SK-MEL-5 (cell line): ENCODE measurements at places on chromosomes 5 and 9.

- DNase-seq: no peak
Measured at GRCh38 chr5:151153300-151153699, 4.3 kb downstream of the ANXA6 start.

DNA sequence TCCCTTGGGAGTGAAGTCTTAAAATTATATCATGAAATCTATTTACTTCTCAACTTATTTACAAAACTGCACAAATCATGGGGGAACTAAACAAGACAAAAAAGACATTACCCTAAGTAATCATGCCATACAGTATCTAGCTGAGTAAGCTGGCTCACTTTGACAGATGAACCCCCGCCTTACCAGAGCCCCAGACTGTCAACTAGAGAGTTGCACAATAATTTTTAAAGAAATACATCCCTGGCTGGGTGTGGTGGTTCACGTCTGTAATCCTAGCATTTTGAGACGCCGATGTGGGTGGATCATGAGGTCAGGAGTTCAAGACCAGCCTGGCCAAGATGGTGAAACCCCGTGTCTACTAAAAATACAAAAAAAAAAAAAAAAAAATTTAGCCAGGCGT lies 62.3 kb downstream of the LPAR1 start:
- DNase-seq: no peak

GRCh38 chr9:89359751-89360261 lies 41.5 kb downstream of the SECISBP2 start:
- DNase-seq: no peak

DNA sequence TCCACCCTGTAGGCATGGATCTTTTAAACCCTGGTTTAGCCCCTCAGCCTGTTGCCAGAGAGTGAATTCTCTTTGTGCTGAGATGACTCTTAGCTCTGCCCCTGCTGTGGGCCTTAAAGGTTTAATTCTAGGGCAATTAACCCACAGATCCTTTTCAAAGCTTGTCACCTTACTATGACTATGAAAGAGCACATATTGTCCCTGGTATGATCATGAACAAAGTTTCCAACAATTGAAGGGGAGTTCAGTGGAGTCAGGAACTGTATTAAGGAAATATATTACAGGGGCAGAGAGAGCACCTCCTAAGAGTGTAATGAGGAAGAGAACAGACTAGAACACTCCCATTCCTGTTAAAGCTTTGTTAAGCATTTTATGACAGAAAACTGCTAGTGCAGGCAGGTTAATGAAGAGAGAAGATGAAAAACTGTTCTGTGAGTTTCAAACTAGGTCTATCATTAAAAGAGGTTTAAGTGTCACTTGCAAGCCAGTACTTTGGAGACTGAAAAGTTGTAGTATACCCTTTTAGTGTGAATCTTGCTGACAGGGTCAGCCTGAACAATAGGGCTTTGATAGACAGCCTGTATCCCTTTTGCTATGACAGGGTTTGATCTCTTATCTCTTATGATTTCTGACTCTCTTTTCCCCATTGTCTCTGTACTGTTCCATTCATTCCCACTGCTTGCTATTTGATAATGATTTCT lies 104.2 kb upstream of the ELL2 start:
- no peak for DNase-seq

DNA sequence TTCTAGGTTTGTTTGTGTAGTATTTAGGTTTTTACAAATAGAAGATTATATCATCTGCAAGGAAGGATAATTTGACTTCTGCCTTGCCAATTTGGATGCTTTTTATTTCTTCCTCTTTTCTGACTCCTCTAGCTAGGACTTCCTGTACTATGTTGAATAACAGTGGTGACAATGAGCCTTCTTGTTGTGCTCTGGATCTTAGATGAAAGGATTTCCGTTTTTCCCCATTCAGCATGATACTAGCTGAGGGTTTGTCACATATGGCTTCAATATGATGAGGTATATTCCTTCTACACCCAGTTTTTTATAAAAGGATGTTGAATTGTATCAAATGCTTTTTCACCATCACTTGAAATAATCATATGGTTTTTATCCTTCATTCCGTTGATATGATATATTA lies 101.4 kb downstream of the FBXO4 start:
- DNase-seq: peak; percentile 67

GRCh38 chr5:29720954-29721353 lies 1472.5 kb upstream of the CDH6 start:
- peak; percentile 50 for DNase-seq

DNA sequence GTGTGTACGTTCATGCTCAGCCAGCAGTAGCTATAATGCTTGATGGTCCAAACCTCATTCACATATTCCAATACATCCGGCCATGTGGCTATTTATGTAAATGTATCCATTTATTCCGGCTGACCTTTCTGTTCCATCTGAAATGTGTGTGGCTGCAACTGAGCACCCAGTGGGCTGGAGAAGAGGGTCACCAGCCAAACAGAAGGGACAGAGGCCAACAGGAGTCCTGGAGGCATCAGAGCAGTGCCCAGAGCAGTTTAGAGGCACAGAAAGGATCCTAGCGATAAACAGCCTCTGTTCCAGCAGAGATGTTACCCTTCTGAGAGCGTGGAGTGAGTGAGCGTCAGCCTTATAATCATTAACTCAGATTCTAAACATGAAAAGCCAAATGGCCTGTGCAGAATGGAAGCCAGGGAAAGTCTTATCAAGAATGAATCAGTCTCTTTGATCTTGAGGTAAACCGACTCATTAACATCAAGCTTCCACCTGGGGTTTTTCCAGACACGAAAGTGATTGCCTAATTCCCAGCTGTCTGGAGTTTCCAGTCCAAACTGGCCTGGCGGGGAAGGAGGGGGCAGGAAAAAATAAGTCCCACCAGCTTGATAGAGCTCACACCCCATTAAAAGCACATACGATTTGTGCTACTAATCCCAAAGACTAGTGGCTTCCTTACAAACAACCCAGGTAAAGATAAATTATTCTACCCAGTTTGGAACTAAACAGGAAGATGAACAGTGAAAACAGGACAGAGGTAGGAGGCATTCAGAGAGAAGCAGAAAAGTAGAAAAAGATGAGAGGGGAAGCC lies 55.7 kb downstream of the SUSD1 start:
- DNase-seq: no peak

- DNase-seq: no peak
Measured at GRCh38 chr5:104299998-104300706, 737.6 kb upstream of the NUDT12 start.

DNA sequence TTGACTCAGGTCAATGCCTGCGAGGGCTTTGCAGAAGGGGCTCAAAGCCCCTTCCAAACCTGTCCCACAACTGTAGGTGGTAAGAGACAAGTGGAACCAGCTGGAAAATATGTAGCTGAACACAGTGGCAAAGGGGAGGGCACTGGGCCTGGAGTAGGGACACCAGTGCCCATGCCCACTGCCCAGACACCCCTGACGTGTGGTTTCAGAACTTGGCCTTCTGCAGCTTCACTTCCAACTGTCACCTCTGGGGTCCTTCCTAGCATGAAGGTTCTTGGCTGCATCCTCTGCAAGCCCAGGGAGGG lies 233.1 kb upstream of the IRX1 start:
- no peak for DNase-seq

GRCh38 chr9:100724886-100725285 lies 147.0 kb downstream of the CAVIN4 start:
- DNase-seq: peak; percentile 88

GRCh38 chr5:122163121-122164069 lies 34.0 kb downstream of the ZNF474 start:
- DNase-seq: no peak

GRCh38 chr9:83526901-83527300 lies 11.3 kb downstream of the FRMD3 start:
- peak; percentile 69 for DNase-seq

DNA sequence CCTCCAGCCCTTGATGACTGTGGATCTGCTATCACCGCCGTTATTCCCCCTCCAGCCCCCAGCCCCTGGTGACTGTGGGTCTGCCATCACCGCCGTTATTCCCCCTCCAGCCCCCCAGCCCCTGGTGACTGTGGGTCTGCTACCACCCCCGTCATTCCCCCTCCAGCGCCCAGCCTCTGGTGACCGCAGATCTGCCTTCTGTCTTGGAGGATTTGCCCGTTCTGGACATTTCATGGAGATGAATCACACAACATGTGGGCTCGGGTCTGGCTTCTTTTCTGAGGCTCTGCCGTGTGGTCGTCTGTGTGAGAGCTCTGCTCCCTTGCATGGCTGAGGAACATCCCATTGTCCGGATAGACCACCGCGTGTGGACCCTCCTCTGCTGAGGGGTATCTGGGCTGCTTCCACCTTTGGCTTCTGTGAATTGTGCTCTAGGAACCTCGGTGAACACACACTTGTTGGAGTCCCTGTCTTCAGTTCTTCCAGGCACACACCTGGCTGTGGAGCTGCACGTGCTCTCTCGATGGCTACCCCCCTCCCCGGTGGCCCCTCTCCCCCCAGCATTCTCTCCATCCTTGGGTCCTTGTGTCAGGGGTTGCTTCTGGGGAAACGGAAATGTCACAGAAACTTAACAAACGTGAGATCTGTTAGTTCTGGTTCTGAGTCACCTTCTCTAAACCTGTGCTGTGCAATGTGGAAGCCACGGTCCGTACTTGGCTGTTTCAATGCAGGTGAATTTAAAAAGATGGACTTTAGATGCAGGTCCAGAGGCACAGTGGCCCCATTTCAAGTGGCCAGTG lies 105.3 kb upstream of the COL5A1 start:
- no peak for DNase-seq

DNA sequence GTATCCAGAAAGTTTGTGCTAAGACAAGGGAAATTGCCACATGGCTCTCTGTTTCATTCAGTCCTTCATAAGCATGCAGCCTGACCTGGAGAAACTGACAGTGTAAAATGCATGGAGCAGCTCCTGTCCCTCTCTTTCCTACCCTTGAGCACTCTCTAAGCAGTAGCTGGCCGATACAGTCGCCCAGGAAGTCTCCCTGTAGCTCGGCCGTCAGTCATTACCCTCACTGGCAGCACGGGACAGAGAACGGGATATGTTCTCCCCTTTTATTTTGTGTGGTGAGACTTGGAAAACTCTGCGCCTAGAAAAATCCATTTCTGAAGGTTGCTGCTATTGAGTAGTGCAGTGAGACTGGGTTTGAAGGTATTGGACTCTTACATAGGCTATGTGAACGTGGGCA lies 56.8 kb upstream of the KCNMB1 start:
- DNase-seq: no peak

DNA sequence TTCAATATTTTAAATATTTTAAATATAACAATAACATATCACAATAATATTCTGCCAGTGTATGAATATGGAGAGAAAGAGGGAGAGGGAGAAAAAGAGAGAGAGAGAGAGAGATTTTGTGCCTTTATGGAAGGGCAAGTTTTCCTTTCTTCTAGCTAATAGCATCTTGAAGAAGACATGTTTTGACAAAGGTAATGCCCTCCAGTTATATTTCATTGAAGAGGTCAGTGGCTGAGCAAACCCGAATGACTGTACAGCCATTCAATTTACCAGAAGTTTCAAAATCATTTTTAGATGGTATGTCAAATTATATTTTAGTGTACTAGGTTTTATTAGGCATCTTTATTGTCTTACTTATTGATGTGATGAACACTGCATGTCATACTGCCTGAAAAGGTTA lies 139.3 kb downstream of the EMB start:
- no peak for DNase-seq

DNA sequence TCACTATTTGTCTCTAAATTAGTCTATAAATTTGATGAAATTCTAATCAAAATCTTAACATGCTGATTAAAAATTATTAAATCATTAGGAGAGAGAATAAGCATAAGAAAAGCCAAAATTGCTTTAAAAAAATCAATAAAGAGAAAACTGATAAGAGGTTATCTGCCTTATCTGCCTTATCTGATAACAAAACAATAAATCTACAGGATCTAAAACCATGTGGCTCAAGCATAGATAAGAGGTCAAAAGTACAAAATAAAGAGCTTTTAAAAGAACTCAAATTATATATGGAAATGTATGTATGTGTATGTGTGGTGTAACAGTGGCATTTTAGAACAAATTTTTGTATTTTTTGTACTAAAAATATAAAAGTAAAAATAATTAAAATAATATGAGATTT lies 18.6 kb downstream of the TRIM14 start:
- no peak for DNase-seq
